SK-N-SH (cell line): ENCODE measurements at places on chromosomes 4 and X. TPM values are rescaled to one million over a fixed set of nuclear protein-coding genes. Genes with fewer than 3 reads are reported as not detected.
A peak's percentile ranks its signal among the peaks of the same experiment; 100 is the strongest.

DNA sequence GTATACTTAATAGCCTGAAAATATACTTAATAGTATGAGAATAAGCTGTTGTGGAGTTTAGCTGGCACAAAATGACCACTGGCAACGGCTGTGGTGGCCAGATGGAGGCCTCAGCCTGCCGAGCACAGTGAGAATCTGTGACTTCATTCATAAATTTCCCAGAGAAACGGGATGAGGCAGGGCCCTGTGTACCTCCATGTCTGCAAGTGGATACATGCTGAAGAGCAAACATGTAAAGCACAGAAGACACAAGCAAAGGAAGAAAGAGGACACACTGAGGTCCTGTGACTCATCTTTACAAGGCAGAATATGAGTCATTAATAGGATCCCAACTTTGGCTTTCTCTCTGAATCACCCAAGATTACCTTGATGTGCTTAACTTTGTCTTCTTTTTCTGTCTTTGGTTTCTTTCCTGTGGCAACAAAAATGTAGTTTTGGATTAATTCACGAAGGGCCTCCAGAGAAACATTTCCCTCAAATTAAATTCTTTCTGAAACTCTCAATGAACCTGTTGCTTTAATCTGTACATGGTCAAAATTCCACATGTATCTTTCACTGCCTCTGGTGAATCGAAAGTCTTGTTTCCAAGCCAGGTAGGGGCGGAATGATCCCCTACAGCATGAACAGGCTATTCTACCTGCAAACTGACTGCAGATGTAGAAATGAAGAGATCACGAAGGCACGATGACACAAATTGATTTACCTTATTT lies 56.4 kb downstream of the IRF2 start:
- no peaks in the 10 kb centered on the region for H3K27me3 ChIP-seq
- H3K4me3 ChIP-seq = no peak overlapping the region
- peaks cover 4% of the 10 kb centered on the region; the same call in 1 of the 2 replicates for H3K4me1 ChIP-seq

The MAML3 gene
- polyA plus RNA-seq = 5.3 and 5.6 TPM in 2 replicates

DNA sequence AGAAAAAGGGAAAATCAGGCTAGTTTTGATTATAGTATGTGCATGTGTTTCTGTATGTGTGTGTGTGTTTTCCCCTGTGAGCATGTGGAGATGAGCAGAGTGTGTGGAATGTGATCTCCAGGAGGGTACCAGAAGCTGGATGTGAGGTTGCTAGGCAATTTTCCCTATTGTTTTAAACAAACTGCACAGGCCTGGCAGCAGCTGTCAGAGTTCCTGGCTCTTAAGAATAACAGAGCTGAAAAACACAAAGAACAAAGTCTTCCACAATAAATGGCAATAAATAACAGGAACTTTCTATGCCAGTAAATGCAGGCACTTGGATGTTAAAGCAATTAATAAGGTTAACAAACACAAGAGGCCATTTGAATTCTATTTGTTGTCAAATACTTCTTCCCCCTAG lies 344.6 kb upstream of the CTSO start:
- no peaks in the 10 kb centered on the region for H3K36me3 ChIP-seq
- H3K4me1 ChIP-seq = peaks cover 10% of the 10 kb centered on the region
- no peak for DNase-seq
- H3K27me3 ChIP-seq = peaks cover 4% of the 10 kb centered on the region; the same call in 1 of the 2 replicates

GRCh38 chrX:79506001-79506400 lies 138.9 kb upstream of the ITM2A start:
- H3K27me3 ChIP-seq = no peaks in the 10 kb centered on the region
- H3K36me3 ChIP-seq = no peaks in the 10 kb centered on the region
- no peak overlapping the region for H3K4me3 ChIP-seq
- DNase-seq = no peak

The GPRASP3 gene
- 2.5 and 3.2 TPM in 2 replicates for polyA plus RNA-seq

DNA sequence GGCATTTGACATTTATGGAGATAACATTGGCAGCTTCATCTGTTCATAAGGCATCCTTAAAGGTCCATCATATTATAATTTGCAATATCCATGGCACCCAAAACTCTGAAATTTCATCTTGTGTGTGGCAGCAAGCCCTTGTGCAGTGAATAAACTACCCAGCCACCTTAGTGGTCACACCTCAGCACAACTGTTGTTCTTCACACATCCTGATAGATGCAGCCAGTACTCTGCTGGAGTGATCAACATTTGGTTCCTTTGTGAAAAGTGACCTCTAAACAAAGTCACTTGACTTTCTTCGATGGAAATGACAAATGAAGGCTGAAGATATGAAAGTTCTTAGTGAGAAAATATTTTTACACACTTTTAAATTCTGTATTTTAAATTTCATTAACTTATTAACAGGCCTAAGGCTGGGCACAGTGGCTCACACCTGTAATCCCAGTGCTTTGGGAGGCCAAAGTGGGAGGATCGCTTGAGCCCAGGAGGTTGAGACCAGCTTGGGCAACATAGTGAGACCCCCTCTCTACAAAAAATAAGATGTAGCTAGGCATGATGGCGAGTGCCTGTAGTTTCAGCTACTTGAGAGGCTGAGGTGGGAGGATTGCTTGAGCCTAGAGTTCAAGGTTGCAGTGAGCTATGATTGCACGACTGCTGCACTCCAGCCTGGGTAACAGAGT lies 161.4 kb downstream of the SPRY1 start:
- peaks cover 10% of the 10 kb centered on the region for H3K4me1 ChIP-seq
- no peaks in the 10 kb centered on the region for H3K36me3 ChIP-seq
- H3K27ac ChIP-seq = no peak overlapping the region
- no peaks in the 10 kb centered on the region for H3K27me3 ChIP-seq
- no peak overlapping the region for H3K4me3 ChIP-seq

DNA sequence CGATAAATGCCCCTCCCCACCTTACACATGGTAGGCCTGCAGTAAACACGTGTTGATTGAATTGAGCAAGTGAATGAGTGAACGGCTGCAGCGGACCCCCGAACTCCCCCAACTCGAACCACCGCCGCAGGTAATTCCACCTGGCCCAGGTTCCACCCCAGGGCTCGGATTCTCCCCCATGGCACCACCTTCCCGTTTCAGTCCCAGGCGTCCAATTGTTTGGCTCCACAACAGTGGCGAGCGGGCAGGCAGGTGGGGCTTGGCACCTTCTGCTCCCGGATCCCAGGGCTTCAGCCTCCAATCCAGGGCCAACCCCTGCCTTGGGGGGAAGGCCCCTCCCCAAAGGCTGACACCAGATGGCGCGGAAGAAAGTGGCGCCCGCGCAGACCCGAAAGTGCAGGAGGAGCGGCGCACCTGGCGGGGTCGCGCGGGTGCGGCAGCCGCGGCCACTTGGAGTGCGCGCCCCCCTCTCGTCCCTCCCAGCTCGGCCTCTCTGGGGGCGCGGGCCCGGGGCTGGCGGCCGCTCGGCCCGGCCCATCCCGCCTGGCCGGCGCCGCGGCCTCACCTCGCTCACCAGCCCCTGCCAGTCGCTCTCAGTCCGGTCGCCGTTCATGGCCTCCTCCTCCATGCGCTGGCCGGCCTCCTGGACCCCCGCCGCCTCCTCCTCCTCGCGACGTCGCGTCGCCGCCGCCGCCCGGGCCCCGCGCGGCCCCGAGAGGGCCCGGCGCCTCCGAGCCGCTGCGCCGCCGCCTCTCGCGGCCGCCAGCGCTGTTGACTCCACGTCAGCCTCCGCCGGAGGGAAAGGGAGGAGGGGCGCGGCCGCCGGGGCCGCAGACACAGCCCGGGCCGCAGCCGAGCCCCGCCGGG lies at the start of gene CCDC149:
Gene CCDC149 (minus strand): TSS at position 791 of the 867 bp plus-strand sequence. CDS start 178 bp downstream, at position 613.
- no peaks in the 10 kb centered on the region for H3K27me3 ChIP-seq
- peak within 1 kb of the TSS; percentile 12; the same call in 1 of the 2 replicates for H3K27ac ChIP-seq
- H3K4me3 ChIP-seq = peak within 1 kb of the TSS; percentile 61
- peak; percentile 86 for DNase-seq
- H3K36me3 ChIP-seq = peaks cover 4% of the 10 kb centered on the region
- H3K4me1 ChIP-seq = no peaks in the 10 kb centered on the region; the same call in 1 of the 2 replicates

The USP26 gene
- not detected in 2 replicates for polyA plus RNA-seq

The FRG2 gene
- polyA plus RNA-seq = not detected in 2 replicates

The SLC38A5 gene
- polyA plus RNA-seq = 0.33 and 0.44 TPM in 2 replicates

DNA sequence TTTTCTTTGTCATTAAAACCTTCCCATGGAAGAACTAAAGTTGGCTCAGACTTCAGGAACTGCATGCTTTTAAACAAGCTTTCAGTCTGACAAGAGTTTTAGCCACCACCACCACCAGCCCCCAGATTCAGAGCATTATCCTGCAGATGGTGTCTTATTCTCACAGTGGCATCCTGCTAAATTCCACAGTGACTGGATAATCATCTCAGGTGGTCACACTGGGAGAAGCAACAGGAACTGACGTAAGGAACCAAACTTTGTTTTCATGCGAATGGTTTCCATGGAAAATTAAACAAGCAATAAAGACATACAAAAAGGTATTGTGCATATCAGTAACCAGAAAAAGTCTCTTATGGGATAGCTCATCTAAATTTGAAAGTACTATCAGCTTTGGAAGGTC lies 370.7 kb downstream of the FBXW7 start:
- H3K4me3 ChIP-seq = no peak overlapping the region
- H3K36me3 ChIP-seq = no peaks in the 10 kb centered on the region
- no peaks in the 10 kb centered on the region for H3K27me3 ChIP-seq
- H3K4me1 ChIP-seq = peaks cover 2% of the 10 kb centered on the region
- DNase-seq = no peak
- no peak overlapping the region for H3K27ac ChIP-seq

GRCh38 chr4:139922406-139923024 lies 231.5 kb downstream of the MAML3 start:
- peaks cover 38% of the 10 kb centered on the region for H3K4me1 ChIP-seq
- no peak overlapping the region; the same call in 1 of the 2 replicates for H3K4me3 ChIP-seq
- no peaks in the 10 kb centered on the region for H3K27me3 ChIP-seq
- H3K36me3 ChIP-seq = no peaks in the 10 kb centered on the region
- DNase-seq = no peak

The FAM47E gene
- 1.8 and 2.5 TPM in 2 replicates for polyA plus RNA-seq

DNA sequence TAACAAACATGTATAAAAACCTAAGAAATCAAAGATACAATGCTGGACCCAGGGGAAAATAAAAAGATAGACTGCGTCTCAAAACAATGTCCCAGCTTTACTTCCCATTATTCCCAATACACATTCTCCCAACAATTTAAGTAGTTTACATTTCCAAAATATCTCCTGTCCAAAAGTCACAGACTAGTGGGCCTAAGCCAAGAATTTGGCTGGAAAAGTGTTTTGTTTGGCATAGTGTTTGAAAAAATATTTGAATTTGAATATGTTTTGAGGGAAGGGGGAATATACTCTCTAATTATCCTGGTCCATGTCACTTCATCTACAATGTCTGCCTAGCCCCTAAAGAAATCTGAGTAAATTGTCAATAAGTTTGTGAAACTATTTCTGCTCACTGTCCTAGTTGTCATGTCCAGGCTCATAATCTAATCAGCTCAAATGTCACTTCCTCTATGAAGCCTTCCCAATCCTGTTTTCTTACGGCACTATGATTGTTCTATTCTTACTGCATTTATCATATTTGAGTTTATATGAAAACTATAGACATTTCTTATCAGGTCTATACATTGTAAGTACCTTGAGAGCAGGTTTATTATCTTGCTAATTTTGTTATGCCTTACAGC lies 74.4 kb downstream of the SEC24D start:
- H3K27me3 ChIP-seq = no peaks in the 10 kb centered on the region
- DNase-seq = no peak
- peaks cover 71% of the 10 kb centered on the region for H3K4me1 ChIP-seq
- peaks cover 62% of the 10 kb centered on the region for H3K36me3 ChIP-seq
- H3K27ac ChIP-seq = peak overlapping the region; percentile 99
- no peak overlapping the region for H3K4me3 ChIP-seq

DNA sequence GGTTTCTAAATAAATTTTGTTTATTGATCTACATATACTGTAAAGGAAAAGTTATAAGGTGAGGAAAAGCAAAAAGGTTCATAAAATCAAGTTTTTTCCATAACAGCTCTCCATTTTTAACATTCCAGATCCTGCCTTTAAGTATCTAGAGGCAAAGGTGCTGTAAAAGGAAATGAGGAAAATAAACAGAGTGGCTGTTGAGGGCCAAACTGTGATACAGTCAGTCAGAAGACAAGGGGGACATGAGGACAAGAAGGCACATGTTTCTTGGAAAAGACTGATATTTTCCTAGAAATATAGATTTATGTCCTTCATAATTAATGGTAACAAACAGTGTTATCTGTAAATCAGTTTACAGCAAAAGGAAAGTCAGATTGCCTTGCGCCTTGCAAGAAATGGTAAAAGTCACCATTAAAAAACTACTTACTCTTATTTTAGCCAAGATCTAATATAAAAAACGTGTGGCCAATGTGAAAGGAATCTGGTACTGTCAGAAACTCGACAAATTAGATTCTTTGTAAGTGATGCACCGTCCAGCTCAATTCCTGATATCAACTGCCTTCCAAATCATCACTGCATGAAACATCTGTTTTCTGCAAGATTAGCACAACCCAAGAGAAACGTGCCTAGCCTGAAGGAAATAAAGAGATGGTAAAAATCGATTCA lies 34.0 kb upstream of the VEGFD start:
- no peaks in the 10 kb centered on the region for H3K36me3 ChIP-seq
- H3K27me3 ChIP-seq = no peaks in the 10 kb centered on the region
- H3K4me3 ChIP-seq = no peak overlapping the region
- H3K4me1 ChIP-seq = peaks cover 5% of the 10 kb centered on the region
- DNase-seq = no peak
- peak overlapping the region; percentile 59 for H3K27ac ChIP-seq
